ENCODE measurements at places on chromosomes 13 and 19. TPM values are rescaled to one million over a fixed set of nuclear protein-coding genes. Genes with fewer than 3 reads are reported as not detected.
A peak's percentile ranks its signal among the peaks of the same experiment; 100 is the strongest.

The CCDC194 gene
- total RNA-seq, result not detected

GRCh38 chr19:47348819-47349795 is at the start of gene DHX34:
Gene DHX34, plus strand, starts transcription at chr19:47349315. Its CDS starts 3,716 bp downstream, at chr19:47353031.
- peak; percentile 99 for DNase-seq
- H3K4me1 ChIP-seq, result peaks cover 36% of the 10 kb centered on the region
- peak within 1 kb of the TSS; percentile 86 for H3K27ac ChIP-seq
- peak within 1 kb of the TSS; percentile 99 for H3K4me3 ChIP-seq

DNA sequence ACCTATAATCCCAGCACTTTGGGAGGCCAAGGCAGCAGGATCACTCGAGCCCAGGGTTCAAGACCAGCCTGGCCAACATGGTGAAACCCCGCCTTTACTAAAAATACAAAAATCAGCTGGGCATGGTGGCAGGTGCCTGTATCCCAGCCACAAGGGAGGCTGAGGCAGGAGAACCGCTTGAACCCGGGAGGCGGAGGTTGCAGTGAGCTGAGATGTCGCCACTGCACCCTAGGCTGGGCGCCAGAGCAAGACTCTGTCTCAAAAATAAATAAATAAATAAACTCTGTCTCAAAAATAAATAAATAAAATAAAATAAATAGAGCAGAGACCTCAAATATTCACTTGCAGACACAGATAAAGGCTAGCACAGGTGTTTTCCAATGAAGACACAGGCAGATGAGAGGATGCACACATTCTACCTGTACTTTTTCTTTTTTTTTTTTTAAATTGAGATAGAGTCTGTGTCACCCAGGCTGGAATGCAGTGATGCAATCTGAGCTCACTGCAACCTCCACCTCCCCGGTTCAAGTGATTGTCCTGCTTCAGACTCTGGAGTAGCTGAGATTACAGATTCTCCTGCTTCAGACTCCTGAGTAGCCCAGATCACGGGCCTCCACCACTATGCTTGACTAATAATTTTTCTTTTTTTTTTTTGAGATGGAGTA is 2.7 kb upstream of the RPS16 start:
- H3K4me3 ChIP-seq, result no peak overlapping the region
- DNase-seq, result no peak
- no peak overlapping the region for H3K27ac ChIP-seq
- H3K27me3 ChIP-seq, result peaks cover 10% of the 10 kb centered on the region
- H3K4me1 ChIP-seq, result peaks cover 32% of the 10 kb centered on the region

DNA sequence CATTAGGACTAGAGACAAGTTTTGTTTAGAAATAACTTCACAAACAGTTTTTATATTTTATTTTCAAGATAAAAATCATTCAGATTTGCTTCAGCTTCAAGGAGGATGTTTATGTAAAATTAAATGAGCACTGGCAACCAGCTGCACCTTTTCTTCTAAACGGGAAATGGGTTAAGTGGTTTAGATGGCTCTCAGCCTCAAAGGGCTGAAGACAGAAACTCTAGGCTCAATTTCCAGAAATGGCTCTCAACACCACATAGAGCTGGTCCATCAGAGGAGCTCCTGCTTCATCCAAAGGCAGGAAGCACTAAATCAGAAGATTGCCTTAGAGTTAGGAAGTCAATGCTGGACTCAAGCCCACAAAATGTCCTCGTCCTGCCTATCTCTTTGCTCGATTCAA is 74.7 kb downstream of the ZNF429 start:
- no peaks in the 10 kb centered on the region for H3K4me1 ChIP-seq
- DNase-seq, result no peak
- peaks cover 4% of the 10 kb centered on the region for H3K27me3 ChIP-seq

- H3K4me3 ChIP-seq, result no peak overlapping the region
- H3K4me1 ChIP-seq, result no peaks in the 10 kb centered on the region
- H3K27ac ChIP-seq, result no peak overlapping the region
- H3K27me3 ChIP-seq, result no peaks in the 10 kb centered on the region
These were observed 650.8 kb upstream of the MIR17HG start for GRCh38 chr13:90696656-90697055.

All from neural crest cell (in vitro differentiated cells).